ENCODE measurements at places on chromosomes 6 and 20.

- DNase-seq, result no peak
Observed at GRCh38 chr20:9808166-9808565, 30.7 kb downstream of the PAK5 start.

DNA sequence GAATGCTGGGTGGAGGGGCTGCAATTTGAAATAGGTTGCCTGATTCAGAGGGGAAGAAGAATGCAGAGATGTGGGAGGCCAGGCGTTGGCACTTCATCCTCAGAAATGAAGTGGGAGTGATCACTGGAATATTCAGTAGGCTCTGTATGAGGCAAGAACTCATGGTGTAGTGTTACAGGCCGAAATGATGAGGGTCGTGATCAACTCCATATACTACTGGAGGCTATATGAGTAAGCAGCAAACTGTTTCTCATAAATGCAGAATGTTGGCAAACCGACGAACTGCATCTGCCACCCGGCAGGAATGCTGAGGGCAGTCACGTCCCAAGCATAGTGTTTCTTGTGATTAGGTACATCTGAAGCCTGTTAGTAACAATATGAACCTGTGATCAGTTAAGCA is 12.7 kb downstream of the KCNS1 start:
- peak; percentile 66 for DNase-seq

- DNase-seq, result no peak
Observed at GRCh38 chr6:150251566-150252186, 108.8 kb downstream of the PPP1R14C start.

GRCh38 chr20:33773412-33774089 is 37.6 kb upstream of the CHMP4B start:
- no peak for DNase-seq

GRCh38 chr6:33967966-33968724 is 164.3 kb upstream of the MLN start:
- peak; percentile 6 for DNase-seq

DNA sequence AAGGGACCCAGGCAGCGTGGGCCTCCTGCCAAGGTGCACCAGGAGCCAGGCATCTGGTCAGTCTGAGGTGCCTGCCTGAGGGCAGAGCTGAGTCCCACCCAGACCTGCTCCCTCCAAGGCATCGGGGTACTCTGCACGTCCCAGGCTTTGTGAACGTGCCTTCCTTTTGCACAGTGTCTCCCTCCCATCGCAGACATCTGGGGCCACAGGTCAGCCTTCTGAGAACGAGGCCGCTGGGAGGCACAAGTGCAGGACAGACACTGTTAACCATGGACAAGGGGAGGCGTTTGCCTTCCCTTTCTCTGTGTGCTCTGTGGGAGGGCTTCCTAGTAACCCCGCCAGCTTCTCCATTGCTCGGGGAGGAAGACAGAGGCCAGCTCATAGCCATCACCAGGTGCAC is 47.6 kb downstream of the TFAP2C start:
- no peak for DNase-seq

Measured in fibroblast of mammary gland (primary cell).